Stimulated activated CD8-positive, alpha-beta memory T cell treated with anti-CD3 and anti-CD28 coated beads, Interleukin-4, amount 100 ng/mL, for 1 hour (primary cell): ENCODE measurements at places on chromosomes 5 and 9.

- no peak for DNase-seq
Measured at GRCh38 chr5:44048276-44048984, 340.8 kb downstream of the FGF10 start.

- DNase-seq: no peak
Measured at GRCh38 chr9:17775656-17776055, 196.8 kb downstream of the SH3GL2 start.

DNA sequence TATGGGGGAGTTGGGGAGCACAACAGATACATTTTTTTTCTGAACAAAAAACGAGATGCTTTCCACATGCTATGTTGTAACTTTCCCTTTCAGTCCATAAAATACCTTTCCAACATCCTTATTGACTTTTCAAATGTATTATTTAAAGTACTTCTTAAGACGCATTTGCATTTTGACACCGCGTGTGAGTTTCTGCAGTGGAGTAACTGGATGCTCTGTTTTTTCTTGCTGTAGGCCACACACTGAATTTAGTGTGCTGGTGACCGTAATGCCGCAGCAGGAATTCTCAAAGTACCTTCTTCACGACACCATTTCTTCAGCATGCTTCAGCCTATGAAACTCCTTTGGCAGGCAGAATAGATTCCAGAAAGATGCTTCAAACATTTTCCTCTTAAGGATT, 14.3 kb upstream of the EPB41L4B start:
- DNase-seq: no peak

- DNase-seq: no peak
Measured at GRCh38 chr5:56900395-56900794, 9.0 kb upstream of the SETD9 start.

- no peak for DNase-seq
Measured at GRCh38 chr5:54541823-54542783, 24.5 kb downstream of the SNX18 start.

GRCh38 chr9:91786132-91786896, 163.7 kb downstream of the ROR2 start:
- no peak for DNase-seq

- DNase-seq: no peak
Measured at GRCh38 chr9:13141629-13142028, 137.9 kb downstream of the MPDZ start.

GRCh38 chr5:150789943-150790611, 11.5 kb downstream of the SMIM3 start:
- DNase-seq: peak; percentile 26

DNA sequence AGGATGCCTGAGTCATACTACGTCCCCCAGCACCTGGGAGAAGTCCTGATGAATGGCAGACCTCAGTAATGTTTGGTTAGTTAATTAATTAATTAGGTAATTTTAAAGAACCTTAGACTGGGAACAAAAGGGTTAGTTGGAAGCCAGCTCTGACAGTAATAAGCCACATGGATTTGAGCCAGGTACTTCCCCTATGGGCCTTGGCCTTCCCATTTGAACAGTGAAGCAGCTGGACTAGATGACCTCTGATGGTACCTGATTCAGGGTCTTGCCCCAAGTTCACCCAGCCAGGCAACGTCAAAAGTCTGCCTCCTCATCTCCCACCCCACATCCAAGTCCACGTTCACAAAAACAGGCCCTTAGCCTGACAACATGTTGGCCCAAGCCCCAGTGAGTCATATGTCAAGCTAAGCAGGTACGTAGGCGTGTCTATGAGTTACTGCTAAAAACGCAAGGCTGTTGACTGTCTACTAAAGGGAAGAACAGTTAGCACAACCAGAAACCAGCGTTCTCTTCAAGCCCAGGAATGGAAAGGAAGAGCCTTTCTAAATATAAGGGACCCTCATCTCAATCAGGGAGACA, 303.2 kb downstream of the ACTL7B start:
- no peak for DNase-seq

- DNase-seq: no peak
Measured at GRCh38 chr5:179137016-179137642, 77.0 kb downstream of the ZNF354C start.

DNA sequence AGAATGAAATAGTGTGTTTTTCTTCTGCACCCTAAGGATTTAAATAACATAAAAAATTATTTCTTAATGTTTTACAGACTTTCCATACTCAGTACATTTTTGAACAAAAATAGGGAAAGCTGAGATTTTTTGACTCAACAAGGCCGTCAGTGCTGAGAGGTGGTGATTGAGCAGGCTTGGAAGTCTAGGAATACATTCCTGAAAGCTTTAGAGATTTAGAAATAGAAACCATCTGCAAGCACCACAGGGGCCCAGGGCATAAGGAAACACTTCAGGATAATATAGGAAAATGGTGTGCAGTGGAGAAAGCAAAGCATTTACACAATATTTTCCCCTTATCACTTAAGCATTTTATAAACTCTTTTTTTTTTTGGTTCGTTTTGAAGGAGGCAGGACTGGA, 5.2 kb downstream of the BASP1 start:
- no peak for DNase-seq

- DNase-seq: peak; percentile 17
Measured at GRCh38 chr9:135701959-135702721, at the start of gene KCNT1. KCNT1 (plus strand) TSS chr9:135702185; CDS start chr9:135702259, 74 bp downstream.

DNA sequence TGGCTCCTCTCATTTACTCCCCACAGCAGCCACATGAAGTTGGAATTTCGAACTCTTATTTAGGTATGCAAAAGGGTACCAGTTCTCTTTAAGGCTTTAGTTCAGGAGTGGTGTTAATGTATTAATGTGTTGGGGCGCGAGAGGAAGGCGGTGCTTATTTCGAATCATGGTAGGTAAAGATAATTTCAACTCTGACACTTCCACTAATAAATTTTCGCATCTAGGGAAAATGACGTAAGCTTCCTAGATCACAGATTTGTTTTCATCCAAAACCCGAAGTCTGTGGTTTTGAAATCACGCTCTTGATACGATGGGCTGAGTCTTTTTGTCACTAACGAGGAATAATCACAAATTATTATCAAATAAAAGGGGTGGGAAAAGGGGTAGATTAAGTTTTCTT, 681 bp downstream of the PPWD1 start:
- no peak for DNase-seq

DNA sequence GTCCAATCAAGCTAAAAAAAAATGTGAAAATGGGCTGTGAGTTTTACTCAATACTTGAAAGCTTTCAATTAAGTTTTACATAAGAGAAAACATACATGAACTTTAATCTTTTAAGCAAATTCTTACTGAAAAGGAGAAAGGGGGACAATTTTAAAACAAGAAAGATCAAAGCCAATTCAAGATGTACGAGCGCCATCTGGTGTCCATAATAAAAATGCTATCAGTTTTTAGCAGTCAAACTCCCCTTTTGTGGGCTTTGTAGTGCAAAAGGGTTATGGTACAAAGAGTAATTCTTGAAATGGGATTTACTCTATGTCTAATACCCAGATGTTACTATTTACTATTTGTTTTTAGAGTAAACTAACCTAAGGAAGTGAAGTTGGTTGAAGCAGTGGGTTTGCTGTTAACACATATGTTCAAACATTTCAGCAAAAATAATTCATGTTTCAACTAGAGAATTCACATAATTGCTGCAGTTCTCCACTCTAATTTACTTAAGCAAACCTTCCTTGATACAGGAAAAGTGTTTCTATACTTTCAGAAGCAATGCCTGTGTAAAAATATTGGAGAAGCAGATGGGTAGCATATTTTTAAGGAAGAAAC, 228.2 kb upstream of the TYRP1 start:
- DNase-seq: no peak

GRCh38 chr5:84113246-84114105, 271.2 kb downstream of the EDIL3 start:
- no peak for DNase-seq

DNA sequence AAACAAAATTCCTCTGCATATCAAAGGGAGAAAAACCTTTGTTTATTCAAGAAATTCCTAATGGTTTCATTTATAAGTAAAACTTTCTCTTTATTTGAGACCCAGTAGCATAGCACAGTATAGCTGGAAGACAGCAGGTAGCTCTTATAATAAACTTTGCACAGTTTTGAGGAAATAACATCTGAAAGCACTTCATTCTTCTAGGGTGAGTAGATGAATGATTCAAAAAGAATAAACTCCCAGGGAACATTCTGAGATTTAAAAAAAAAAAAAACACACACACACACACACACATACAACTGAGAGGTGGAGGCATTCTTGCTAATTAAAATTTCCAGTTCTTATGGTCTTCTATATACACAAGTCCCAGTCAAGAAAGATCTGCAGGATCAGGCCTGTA, 197.3 kb downstream of the BNC2 start:
- DNase-seq: no peak

DNA sequence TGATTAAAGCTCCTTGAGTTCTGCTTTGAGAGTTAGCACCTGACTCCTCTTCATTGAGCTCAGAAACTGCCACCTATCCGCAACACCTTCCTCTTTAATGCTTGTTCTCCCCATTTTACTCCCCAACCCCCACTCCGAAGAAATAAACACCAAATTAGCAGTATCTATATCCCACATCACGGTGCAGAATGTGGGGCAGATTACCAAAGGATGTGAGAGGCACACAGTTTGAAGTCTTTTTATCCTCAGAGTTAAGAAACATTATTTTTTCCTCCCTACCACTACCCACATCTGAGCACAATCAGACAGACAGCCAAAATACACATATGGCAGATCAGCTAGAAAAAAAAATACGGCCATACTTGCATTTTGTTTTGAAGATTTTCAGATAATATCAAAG, 26.1 kb upstream of the IL7R start:
- no peak for DNase-seq

GRCh38 chr5:174916227-174916626, 191.8 kb downstream of the MSX2 start:
- DNase-seq: no peak

DNA sequence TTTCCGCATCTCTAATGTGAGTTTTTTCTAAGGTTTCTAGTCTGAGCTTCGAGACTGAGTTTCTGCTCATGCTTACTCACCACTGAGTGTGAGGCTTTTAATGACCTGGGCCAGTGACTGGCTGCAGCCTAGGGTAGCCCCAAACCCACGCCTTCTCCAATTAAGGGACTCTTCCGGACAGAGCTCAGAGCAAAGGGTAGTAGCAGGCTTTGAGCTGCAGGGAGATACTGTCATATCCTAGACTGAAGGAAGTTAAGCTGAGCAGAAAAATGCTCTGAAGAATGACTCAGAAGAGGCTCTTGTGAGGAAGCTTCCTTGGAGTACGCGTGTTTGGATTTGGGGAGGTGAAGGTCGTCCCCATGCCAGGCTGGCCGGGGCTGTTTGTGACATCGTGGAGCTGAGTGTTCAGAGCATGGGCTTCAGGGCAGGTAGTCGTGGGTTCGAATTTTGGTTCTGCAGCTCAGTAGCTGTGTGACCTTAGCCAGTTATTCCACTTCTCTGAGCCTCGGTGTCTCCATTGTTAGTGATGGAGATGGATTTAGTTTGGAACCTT, 3.5 kb downstream of the USP20 start:
- DNase-seq: no peak

DNA sequence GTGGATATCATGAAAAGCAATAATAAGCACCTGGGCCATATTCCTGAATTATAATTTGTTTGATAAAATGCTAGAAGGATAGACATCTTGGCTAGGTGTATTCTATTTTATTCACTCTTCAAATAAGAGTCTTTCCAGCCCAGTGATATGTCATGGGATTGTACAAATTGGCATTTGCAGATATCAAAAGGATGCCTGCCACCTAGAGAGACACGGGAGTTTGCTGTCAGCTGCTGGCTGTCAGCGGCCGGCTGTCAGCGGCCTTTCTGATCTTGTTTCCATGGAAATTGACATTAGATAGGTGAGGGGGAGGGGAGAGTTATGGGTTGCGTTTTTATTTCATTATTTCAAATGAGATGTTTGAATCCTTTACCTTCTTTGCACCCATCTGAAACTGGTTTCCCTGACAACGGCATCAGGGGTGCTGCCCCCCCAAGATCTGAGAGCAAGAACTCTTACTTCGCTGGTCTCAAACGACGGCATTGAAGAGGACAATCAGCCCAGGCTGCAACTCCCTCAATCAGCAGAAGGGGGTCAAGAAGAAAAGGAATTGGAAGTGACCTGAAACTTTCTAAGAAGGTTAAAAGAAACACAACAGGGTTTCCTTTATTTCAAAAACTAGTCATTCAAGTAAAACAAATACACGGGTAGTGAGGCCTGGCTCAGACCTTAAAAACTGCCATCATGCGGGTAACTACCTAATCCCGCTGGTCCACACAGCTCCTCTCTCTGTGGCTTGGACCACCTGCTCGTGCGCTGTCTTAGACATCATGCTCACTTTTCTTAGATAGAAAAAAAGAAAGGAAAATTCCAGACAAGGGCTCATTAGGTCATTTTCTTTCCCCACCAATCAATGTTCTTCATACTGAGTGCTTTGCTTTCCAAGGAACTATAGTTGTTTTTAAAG, 115.7 kb downstream of the TLE1 start:
- no peak for DNase-seq

GRCh38 chr9:29039258-29039657, 1466.0 kb upstream of the C9orf72 start:
- no peak for DNase-seq

- no peak for DNase-seq
Measured at GRCh38 chr9:115058684-115059315, 59.2 kb downstream of the TNC start.

DNA sequence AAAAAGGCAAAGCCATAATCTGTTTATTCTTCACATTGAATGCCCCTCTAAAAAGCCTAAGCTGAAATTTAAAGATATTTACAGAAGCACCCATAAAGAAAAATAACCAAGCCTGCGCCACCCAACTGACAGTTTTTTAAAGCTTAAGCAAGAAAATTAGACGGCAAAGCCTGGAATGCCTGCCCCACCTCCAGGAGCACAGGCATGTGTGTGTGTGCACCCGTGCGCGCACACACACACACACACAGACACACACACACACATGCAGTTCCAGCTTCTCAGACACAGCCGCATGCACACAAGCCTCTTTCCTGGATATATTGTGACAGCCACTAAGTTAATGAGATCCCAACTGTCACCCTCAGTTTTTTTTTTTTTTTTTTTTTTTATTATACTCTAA, 88.2 kb downstream of the FRMD3 start:
- DNase-seq: no peak

DNA sequence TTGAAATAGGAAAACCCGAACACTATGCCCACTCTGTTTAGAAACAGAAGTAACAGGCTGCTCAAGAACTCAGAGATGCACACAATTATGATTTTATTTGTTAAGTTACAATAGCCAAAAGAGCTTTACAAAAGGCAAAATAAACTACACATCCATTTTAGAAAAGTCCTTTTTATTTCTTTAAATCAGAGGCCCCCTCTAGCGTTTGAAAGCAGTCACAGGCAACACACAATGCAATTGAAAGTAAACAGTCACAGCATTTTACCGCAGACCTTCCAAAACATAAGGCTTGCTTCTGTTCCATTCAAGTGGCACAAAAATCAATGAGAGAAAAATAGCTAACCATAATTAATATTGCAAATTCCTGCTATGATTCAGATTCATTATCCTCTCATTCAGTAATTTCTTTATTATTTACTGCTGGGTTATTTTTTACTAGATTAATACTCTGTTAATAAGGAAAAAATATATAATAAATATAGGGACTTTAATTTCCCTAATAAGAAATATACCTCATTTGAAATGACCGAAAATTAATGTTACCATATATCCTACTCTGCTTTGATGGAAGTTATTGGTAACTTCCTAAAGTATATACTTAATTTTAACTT, 78.3 kb downstream of the CEP120 start:
- no peak for DNase-seq

- no peak for DNase-seq
Measured at GRCh38 chr5:86070719-86071118, 547.0 kb upstream of the COX7C start.
